ENCODE measurements at places on chromosomes 2 and 18.

- peak; percentile 52 for DNase-seq
Measured at GRCh38 chr18:9613550-9614400, 584 bp downstream of the PPP4R1 start.

GRCh38 chr18:36464126-36464651, 166.7 kb downstream of the FHOD3 start:
- no peak for DNase-seq

- DNase-seq: no peak
Measured at GRCh38 chr18:21112543-21113105, 1.0 kb upstream of the ROCK1 start.

GRCh38 chr2:207039225-207039624, 99.9 kb downstream of the CPO start:
- no peak for DNase-seq

GRCh38 chr2:186917866-186918265, 68.9 kb upstream of the ZSWIM2 start:
- no peak for DNase-seq

DNA sequence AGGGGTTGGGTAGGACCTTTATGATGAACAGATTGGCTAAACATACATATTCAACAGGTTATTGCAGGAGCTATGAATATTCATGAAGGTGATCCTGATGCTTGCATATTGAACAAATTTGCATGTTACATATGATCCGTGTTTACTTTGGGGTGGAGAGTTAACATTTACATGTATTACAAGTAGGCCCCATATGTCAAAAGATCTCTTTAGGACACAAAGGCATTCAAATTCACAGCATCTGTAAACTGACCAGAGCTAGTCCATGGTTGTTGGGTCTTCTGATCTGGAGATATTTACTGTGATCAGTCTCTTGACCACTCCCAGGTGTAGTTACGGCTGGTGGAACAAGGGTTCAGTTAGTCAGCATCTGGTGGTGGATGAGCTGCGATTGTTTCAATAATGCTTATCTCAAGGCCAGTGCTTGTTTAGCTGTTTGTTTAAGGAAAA, 80.4 kb downstream of the PMAIP1 start:
- DNase-seq: no peak

DNA sequence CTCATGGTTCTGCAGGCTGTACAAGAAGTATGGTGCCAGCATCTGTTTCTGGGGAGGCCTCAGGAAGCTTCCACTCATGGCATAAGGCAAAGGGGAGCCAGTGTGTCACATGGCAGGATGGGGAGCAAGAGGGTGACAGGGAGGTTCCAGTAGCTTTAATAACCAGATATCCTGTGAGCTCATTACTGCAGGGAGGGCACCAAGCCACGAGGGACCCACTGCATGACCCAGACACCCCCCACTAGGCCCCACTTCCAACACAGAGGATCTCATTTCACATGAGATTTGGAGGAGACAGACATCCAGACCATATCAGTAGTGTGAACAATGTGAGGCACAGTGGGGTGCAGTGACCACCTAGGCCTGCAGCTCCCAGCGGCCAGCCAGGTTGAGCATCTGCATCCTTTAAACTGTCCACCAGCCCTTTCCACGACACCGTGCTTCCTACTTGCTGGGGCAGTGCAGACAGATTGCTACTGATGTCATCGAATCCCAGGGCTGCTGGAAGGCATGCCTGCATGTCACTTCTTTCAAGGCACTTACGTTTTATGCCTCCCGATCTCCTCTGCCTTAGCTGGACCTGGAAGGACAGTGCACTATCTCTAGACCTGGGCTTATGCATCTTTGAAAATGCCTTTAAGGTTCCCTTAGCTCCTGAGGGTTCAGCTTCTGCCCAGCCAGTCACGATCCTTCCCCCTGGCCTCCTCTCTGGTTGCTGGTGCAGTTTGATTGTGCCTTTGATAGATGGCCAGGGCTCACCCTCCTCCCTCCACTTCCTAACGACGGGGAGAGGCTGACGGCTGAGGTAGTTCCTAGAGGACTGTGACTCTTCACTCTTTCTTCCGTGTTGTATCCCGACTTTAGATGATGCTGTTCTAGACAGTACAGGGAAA, 174.3 kb downstream of the FAM210A start:
- DNase-seq: no peak

GRCh38 chr2:3664925-3665324, 6.9 kb downstream of the ALLC start:
- DNase-seq: no peak

- peak; percentile 25 for DNase-seq
Measured at GRCh38 chr18:79353267-79353666, 42.5 kb upstream of the NFATC1 start.

GRCh38 chr2:101305492-101306078, 2.9 kb downstream of the RNF149 start:
- DNase-seq: no peak

DNA sequence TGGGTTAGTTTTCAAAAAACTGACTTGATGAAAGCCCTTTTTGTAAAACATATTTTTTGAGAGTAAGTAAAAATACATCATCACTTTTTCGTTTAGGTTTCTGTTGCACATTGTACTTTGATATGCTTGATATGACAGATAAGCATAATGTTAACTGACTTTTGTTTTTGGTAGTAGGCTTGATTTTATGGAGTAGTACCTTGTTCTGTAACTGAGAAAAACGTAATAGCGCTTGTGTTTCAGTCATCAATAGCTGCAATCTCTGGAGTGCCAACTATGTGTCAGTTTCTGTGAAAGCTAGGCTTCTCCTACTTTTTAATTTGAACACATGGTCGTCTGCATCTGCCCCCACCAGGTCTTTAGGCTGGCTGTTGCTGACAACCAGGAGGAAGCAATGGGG, 1.3 kb downstream of the LCLAT1 start:
- DNase-seq: no peak

DNA sequence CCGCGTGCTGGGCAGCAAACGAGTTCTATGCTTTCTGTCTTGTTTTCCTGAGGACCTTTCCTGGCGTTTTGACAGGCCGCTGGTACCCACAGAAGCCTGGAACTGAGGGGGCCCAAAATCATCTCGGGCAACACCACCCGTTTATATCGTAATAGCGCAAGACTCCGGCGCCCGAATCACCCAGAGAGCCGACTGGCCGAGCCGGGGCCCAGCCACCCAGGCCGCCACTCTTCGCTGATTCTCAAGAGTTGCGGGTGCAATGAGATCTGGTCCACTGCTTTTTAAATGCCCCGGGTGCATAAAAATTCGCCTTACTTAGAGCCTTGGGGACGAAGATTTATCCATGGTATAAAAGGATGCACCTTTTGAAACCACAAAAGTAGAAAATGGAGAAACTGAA, 6.2 kb upstream of the SPATA3 start:
- no peak for DNase-seq

GRCh38 chr2:183001948-183002347, 36.3 kb downstream of the NCKAP1 start:
- no peak for DNase-seq

GRCh38 chr2:3563521-3563976, 5.4 kb upstream of the RNASEH1 start:
- no peak for DNase-seq

- DNase-seq: no peak
Measured at GRCh38 chr18:39685303-39685902, 2119.8 kb upstream of the CELF4 start.

DNA sequence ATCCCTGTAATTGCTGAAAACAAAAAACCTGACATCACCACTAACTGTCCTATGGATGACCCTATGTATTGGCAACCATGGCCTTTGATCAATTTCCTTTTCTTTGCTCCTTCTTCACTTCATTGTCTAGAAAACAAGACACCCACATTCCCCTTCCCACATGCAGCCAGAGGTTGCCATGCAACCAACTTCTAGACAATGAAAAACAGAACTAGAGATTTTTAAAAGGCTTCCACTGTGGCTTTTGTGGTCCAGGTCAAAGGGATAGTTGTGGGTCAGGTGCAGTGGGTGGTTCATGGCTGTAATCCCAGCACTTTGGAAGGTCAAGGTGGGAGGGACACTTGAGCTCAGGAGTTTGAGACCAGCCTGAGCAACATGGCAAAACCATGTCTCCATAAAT, 139.3 kb upstream of the DOK6 start:
- DNase-seq: no peak

GRCh38 chr18:5463831-5464230, 80.0 kb downstream of the EPB41L3 start:
- no peak for DNase-seq
